ENCODE measurements at places on chromosomes 11 and 22.

DNA sequence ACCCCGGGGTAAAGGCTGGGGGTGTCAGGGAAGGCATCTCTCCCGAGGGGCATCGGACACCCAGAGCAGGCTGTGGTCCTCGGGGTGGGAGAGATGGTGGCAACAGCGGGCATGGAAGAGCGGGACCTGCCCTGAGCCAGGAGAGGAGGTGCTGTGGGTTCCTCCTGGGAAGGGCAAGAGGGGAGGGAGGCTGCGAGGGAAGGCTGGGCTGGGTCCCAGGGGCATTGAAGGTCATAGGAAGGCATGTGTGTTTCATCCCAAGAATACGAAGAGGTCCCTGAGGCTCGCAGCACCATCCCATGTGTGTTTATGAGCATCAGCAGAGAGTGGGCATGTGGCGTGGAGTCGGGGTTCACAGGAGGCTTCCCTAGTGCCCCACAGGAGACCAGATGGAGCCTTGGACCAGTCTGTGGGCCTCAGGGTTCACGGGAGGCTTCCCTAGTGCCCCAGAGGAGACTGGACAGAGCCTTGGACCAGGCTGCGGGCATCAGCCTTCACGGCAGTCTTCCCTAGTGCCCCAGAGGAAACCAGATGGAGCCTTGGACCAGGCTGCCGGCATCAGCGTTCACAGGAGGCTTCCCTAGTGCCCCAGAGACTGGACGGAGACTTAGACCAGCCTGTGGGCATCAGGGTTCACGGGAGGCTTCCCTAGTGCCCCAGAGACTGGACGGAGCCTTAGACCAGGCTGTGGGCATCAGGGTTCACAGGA is 420.6 kb downstream of the BRD1 start:
- no peaks in the 10 kb centered on the region for H3K4me1 ChIP-seq
- H3K27ac ChIP-seq, result no peak overlapping the region
- H3K36me3 ChIP-seq, result no peaks in the 10 kb centered on the region
- no peaks in the 10 kb centered on the region for H3K27me3 ChIP-seq

DNA sequence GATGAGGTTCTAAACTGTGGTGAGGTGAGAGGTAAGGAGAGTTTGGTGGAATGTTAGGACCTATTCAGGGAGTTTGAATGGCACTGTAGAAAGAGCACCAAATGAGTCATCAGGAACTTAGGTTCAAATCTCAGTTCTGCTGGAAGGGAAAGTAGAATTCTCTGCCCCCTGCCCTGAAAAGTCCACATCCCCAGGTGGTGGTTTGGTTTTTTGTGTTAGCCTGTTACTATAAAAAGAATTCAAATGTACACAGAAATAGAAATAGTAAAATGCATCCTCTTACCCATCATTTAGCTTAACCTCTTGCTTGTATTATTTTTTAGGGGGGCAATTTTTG is 20.2 kb downstream of the PPFIBP2 start:
- no peaks in the 10 kb centered on the region for H3K36me3 ChIP-seq
- no peak for DNase-seq
- H3K27ac ChIP-seq, result no peak overlapping the region
- H3K4me1 ChIP-seq, result no peaks in the 10 kb centered on the region
- H3K4me3 ChIP-seq, result no peak overlapping the region

- H3K4me1 ChIP-seq, result no peaks in the 10 kb centered on the region
- no peaks in the 10 kb centered on the region for H3K27me3 ChIP-seq
- H3K36me3 ChIP-seq, result no peaks in the 10 kb centered on the region
- no peak overlapping the region for H3K27ac ChIP-seq
Measured at GRCh38 chr22:50074056-50074455, 11.2 kb downstream of the MLC1 start.

GRCh38 chr22:20792966-20793728 is 19.2 kb downstream of the SERPIND1 start:
- DNase-seq, result no peak
- no peaks in the 10 kb centered on the region for H3K27me3 ChIP-seq
- peaks cover 6% of the 10 kb centered on the region for H3K36me3 ChIP-seq
- no peaks in the 10 kb centered on the region for H3K4me1 ChIP-seq
- H3K4me3 ChIP-seq, result no peak overlapping the region

DNA sequence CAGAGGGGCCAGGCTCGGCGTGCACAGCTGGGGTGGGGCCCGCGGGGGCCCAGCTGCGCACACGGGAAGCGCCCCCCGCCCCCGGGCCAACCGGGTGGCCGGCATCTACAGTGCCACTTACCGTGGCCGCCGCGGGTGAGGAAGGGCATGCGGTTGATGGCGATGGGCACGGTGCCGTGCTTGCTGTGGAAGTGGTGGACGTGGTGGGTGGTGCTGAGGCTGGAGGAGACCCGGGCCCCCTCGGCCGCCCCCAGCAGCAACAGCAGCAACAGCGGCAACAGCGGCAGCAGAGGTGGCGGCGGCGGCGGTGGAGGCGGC is 51.4 kb downstream of the SLC22A12 start:
- H3K4me1 ChIP-seq, result no peaks in the 10 kb centered on the region
- DNase-seq, result no peak
- no peak overlapping the region for H3K27ac ChIP-seq
- H3K27me3 ChIP-seq, result peaks cover 73% of the 10 kb centered on the region
- H3K36me3 ChIP-seq, result no peaks in the 10 kb centered on the region
- no peak overlapping the region for H3K4me3 ChIP-seq

DNA sequence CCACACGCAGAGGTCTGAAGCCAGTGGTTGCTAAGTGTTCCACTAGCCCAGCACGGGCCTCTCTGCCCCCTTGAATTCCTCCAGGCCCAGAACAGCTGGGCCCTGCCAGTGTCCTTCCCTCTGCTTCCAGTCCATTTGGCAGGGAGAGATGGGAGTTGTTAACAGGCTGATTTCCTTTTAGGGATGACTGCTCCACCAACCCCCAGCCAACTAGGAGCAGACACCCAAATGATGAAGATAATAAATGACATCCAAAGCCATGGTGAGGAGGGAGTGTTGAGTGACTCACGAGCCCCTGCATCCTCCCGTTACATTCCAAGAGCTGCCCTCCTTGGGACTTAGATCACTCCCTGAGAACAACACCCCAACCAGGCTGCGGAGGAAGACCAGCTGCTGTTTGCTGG is 20.6 kb downstream of the PARVA start:
- H3K27ac ChIP-seq, result peak overlapping the region; percentile 33
- no peaks in the 10 kb centered on the region for H3K36me3 ChIP-seq
- H3K27me3 ChIP-seq, result no peaks in the 10 kb centered on the region
- H3K4me1 ChIP-seq, result peaks cover 74% of the 10 kb centered on the region

DNA sequence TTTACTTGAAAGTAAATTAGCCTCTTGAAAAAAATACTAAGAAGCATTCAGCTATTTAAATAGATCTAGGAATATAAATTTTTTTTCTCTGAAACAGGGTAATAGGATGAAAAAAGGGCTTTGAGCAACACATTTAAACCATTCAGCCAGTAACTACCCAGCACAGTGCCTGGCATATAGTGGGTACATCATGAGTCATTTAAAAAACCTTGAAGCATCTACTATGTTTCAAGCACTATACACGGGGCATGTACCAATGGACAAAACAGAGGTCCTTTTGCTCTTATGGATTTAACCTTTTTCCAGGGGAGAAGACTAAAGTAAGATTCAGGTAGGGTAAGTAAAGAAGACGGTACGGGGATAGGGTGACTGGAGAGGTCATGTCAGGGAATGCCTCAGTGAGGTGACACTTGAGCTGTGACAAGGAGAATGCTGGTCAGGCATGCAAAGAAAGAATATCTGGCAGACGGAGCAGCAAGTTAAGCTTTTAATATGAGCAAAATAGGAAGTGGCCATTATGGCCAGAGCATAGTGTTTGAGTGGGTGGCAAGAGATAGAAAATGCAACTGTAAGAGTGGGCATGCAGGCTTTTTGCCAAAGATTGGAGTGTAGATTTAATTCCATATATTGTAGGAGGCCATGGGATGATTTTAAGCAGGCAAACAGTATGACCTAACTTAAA is 101.1 kb downstream of the HIPK3 start:
- no peak overlapping the region for H3K4me3 ChIP-seq
- DNase-seq, result no peak
- no peak overlapping the region for H3K27ac ChIP-seq
- no peaks in the 10 kb centered on the region for H3K4me1 ChIP-seq
- H3K27me3 ChIP-seq, result no peaks in the 10 kb centered on the region

DNA sequence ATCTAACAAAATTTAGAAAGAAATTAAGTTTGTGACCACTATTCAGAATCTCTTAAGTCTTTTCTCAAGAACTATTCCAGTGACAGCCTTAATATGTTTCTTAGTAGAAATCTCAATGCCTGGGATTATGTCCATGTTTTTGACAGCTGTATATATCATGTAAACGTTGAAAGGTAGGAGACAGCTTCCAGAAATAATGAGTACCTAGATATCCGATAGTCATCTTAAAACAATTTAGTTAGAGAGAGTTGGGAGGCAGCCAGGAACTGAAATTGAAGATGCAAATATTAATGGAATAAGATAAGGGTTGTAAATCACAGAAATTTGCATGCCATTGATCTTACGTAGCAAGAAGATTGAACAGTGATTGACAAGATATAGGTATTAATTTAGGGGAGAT is 955.2 kb downstream of the JRKL start:
- no peaks in the 10 kb centered on the region for H3K4me1 ChIP-seq
- H3K27ac ChIP-seq, result no peak overlapping the region
- no peak for DNase-seq
- no peaks in the 10 kb centered on the region for H3K27me3 ChIP-seq
- no peaks in the 10 kb centered on the region for H3K36me3 ChIP-seq

- H3K4me1 ChIP-seq, result no peaks in the 10 kb centered on the region
- peak; percentile 57 for DNase-seq
- no peak overlapping the region for H3K27ac ChIP-seq
- H3K27me3 ChIP-seq, result no peaks in the 10 kb centered on the region
- peaks cover 56% of the 10 kb centered on the region for H3K36me3 ChIP-seq
Measured at GRCh38 chr11:3824714-3825472, 15.9 kb downstream of the RHOG start.

- H3K27ac ChIP-seq, result peak overlapping the region; percentile 87
- H3K4me1 ChIP-seq, result peaks cover 14% of the 10 kb centered on the region
- DNase-seq, result no peak
- no peaks in the 10 kb centered on the region for H3K36me3 ChIP-seq
- no peaks in the 10 kb centered on the region for H3K27me3 ChIP-seq
Measured at GRCh38 chr22:28883657-28883916, 215 bp downstream of the ZNRF3 start.

GRCh38 chr11:74696939-74697675 is 34.1 kb downstream of the CHRDL2 start:
- peak overlapping the region; percentile 23 for H3K4me3 ChIP-seq
- H3K36me3 ChIP-seq, result no peaks in the 10 kb centered on the region
- peak overlapping the region; percentile 66 for H3K27ac ChIP-seq
- no peaks in the 10 kb centered on the region for H3K27me3 ChIP-seq
- DNase-seq, result peak; percentile 44

DNA sequence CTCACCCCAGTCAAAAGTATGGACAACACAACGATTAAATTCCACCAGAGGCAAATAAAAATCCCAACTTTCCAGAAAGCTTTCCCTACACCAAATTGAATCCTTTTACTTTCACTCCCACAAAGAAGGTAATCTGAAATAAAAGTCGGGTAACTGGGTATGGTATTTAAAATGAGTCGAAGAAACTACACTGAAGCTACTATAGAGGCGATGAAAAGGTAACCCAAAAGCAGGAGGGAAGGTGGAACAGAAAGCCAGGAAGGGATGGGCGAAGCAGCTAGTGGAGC is 1.1 kb downstream of the PICALM start:
- H3K36me3 ChIP-seq, result no peaks in the 10 kb centered on the region
- H3K27me3 ChIP-seq, result no peaks in the 10 kb centered on the region
- no peak for DNase-seq
- H3K27ac ChIP-seq, result peak overlapping the region; percentile 76
- peaks cover 32% of the 10 kb centered on the region for H3K4me1 ChIP-seq
- H3K4me3 ChIP-seq, result peak overlapping the region; percentile 99

DNA sequence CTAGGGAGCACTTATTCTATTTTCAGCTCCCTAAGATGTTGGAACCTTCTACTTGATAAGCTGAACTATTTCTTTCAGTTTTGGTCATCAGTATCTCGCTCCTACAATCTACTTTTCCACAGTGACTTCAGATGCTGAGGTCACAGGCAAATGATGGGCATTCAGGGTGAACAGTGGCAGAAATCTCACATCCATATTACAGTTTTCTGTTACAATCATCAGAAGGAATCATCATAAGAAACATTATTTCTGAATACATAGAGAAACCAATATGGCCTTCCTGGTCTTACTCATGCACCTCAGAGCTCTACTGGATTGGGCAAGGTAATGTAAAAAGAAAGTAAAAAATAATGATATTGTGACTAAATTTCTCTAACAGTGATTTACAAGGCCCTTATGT is 39.4 kb upstream of the DDI1 start:
- no peaks in the 10 kb centered on the region for H3K36me3 ChIP-seq
- H3K4me3 ChIP-seq, result no peak overlapping the region
- H3K27ac ChIP-seq, result no peak overlapping the region
- H3K27me3 ChIP-seq, result no peaks in the 10 kb centered on the region
- no peak for DNase-seq

- H3K4me3 ChIP-seq, result peak overlapping the region; percentile 46
- no peak for DNase-seq
- no peak overlapping the region for H3K27ac ChIP-seq
- peaks cover 9% of the 10 kb centered on the region for H3K4me1 ChIP-seq
- H3K27me3 ChIP-seq, result no peaks in the 10 kb centered on the region
Measured at GRCh38 chr22:22507743-22508273, 734 bp downstream of the ZNF280B start.

DNA sequence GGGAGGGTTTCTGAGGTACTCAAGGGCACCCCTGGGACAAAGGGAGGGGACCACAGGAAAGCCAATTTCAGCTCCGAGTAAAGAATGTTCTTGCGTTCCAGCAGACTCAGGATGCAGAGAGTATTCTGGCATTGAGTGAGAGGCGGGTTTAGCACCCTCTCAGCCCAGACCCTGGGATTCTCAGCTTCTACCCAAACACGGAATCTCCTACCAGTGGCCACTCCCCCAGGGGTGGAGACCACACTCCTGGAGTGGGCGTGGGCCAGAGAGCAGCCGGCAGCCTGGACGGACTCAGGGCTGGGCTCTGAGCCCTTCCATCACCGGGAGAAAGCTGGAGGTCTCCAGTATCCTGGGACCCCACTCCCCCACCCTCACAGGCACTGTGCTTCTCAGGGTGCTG is 26.1 kb upstream of the TTLL12 start:
- H3K27ac ChIP-seq, result no peak overlapping the region
- H3K36me3 ChIP-seq, result peaks cover 26% of the 10 kb centered on the region
- no peak overlapping the region for H3K4me3 ChIP-seq
- DNase-seq, result no peak

DNA sequence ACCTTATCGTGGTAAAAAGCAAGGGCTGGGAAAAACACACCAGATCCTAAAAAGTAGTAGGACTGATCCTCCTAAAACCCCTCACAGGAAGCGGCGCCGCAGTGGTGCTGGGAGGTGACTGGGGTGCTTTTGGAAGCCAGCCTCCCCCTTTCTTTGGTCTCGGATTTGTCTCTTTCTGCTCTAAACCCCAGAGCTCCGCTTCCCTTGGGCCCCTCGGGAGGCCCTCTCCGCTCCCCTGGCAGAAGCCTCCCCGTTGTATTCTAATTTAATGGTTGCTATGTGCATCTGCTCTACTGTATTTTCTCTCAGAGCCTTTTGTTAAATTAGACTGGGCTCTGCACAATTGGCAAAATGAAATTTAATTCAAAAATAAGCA is 587.7 kb downstream of the OPCML start:
- DNase-seq, result no peak
- no peak overlapping the region for H3K27ac ChIP-seq
- no peak overlapping the region for H3K4me3 ChIP-seq
- no peaks in the 10 kb centered on the region for H3K36me3 ChIP-seq
- H3K4me1 ChIP-seq, result no peaks in the 10 kb centered on the region

- H3K27ac ChIP-seq, result no peak overlapping the region
- no peak overlapping the region for H3K4me3 ChIP-seq
- no peaks in the 10 kb centered on the region for H3K36me3 ChIP-seq
- H3K4me1 ChIP-seq, result peaks cover 9% of the 10 kb centered on the region
Measured at GRCh38 chr22:27474711-27475547, 326.6 kb downstream of the MN1 start.

Measured in tibial nerve (tissue), 4 donors.